ENCODE measurements at places on chromosomes 5 and 9.

GRCh38 chr9:73125651-73126050, 26.0 kb upstream of the ANXA1 start:
- no peak for DNase-seq

GRCh38 chr5:2185646-2186471, 303.1 kb upstream of the IRX4 start:
- no peak for DNase-seq

DNA sequence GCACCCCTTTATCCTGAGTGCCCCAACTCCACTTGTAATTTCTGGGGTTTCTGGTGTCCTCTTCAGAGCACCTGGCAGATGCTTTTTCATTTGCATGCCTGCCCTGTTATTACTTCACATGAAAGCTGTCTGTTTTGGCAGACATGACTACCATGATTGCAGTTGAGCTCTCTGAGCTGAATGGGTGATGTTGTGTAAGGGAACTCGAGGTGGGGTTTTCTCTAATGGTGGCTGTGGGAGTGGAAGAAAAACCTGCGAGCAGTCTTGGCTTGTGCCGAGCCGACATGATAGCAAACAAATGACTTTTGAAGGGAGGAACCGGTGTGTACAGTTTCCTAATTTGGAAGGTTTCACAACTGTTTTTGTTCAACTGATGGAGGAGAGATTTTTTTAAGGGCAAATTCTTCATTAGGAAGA, 196.2 kb downstream of the AOPEP start:
- no peak for DNase-seq

DNA sequence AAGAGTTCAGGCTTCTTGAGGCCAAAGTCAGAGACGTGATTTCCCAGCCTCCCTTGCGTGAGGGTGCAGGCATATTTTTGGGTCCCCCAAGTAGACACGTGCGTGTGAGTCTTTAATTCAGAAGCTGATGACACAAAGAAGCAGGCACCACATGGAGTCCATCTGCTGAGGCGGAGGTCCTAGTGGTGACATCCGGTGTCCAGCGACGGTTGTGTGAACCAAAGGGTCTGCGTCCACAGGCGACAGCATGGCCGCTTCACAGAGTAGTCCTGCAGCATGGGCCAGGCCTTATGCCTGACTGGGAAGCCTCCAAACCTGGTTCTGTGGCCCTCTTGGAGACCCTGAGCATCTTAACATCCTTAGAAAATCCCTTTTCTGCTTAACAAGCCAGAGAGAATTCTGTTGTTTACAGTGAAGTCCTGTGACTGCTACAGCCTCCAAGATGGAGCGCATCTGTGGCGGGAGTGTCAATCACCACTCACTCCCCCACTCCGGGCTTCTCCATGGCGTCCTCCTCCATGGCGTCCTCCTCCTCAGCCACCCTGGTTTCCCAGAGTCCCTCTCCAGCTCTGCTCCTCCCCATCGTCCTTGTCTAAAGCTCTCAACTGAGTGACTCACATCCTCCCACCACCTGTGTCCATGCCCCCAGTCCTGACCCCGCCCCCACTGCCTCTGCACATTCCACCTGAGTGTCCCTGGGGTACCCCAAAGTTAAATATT, 133.8 kb downstream of the PAX5 start:
- DNase-seq = no peak

DNA sequence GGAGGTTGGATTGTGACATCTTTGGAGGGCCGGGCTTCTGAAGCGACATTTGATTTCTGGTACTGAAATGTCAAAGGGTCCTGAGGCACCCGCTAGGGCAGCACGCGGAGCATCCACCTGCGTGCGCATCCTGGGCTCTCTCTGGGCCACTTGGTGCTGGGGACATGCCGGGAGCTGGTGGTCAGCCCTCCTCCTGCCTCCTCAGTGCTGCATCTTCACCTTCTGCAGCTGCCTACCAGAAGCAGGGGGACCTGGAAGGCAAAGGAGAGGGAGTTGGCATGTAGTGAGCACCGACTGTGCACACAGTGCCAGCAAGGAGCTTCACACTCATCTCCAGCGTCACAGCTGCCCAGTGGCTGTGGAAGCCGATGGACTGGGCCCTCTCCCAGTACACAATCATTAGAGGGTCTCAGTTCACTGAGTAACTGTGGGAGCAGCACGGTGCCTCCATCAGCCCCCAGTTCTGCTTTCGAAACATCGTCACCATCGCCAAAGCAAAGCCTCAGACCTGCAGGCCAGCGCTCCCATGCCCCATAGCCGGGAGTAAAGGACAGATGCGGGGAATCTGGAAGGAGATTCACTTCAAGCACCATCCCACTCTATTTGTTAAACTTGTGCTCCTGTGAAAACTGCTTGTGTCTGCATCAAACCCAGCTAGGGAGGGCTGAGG, 138.4 kb downstream of the KCNIP1 start:
- no peak for DNase-seq

DNA sequence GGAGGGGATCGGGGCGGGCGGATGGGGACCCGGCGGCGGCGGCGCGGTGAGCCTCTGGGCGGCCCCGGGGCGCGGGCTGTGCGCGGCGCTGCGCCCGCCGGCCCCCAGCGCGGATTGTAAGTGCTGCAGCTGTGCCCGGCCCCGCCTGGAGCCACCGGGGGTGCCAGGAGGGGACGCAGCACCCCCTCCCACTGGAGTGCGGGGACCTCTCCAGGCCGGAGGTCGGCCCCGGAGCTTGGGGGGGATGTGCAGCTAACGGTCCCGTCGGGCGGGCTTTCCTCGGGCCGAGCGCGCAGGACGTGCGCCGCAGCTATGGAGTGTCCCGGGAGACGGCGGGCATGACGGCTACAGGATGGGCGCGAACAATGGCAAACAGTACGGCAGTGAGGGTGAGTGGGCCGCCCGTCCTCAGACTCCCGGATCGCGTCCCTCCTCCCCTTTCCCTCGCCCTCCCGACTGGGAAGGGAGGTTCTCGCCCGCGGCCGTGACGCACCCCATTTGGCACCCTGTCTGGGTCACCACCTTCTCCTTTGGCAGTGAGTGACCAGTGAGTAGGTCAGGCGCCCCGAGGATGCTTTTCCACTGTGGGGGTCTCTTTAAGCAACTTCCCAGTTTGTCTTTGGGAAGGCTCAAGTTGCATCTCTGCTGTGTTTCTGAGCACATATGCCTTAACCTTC, 483 bp downstream of the FBXL7 start:
- no peak for DNase-seq

- DNase-seq = no peak
These were observed 7.3 kb upstream of the SPATA24 start for GRCh38 chr5:139410993-139411828.

DNA sequence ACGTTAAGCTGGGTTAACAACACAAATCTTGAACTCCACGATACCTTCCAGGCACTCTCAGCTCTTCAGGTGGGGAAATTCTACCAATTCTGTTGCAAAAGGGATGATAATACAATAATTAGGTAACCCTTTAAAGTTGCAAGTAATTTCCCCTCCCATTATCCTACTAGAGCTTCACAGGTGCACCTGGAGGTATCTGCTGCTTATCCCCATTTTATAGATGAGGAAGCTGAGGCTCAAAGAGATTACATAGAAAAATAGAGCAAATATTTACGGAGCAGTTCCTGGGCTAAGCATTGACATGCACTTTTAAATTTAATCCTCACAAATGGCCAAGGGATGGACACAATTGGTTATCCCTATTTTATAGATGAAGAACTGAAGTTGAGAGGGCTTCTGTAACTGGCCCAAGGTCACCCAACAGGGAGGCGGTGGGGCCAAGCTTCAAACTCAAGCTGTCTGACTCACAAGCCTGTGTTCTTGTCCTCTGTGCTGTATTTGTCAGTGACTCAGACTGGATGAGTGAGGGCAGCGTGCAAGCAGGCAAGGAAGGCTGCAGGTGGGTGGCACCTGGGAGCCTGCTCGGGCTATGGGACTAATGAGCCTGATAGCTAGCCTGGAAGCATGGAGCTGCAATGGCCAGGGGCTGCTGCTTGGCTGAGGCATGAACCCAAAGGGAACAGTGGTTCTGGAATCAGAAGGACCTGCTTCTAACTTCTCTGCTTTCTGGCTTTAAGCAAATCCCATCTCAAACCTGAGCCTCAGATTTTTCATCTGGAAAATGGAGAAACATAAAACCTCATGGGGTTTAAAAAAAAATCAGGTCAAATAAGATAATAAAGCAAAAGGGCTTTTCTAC, 105.5 kb downstream of the PDE6A start:
- DNase-seq = no peak

DNA sequence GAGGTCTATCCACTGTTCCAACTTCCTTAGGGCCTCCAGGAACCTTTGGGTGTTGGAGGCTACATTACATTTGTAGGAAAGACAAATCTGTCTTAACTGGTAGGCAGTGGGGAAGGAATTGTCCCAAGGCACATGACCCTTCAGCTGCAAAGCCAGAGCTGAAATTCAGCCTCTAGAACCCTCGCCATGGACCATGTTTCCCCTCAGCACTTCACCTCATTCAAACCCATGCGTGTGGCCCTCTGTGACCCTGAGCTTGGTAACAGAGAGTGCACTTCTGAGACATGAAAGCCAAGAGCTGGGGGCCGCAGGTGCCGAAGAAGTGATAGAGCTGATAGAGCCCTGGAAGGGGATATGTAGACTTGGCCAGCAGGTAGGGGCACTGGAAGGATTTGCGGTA, 17.2 kb downstream of the TNFSF8 start:
- no peak for DNase-seq

- DNase-seq = no peak
These were observed 22.5 kb downstream of the ZNF462 start for GRCh38 chr9:106885451-106885850.

DNA sequence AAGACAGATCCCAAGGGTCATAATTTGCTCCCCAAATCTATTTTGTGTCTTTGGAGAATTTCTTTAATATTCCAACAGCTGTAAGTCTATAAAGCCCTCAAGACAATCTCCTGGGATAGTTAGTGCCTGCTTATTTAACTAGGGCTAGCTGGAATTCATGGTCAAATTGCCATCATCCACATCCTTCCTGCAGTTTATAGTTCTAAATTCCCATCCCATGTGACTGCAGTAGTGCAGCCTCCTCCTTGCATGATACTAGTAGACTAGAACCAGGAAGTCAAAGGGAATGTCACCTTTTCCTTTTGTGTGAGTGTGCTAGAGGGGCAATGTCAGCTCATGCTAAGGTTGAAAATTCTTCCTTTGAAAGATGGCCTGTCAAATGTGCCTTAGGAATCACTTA, 214.8 kb upstream of the PIK3R1 start:
- no peak for DNase-seq

- DNase-seq = no peak
These were observed 640.0 kb downstream of the RAB3C start for GRCh38 chr5:59222687-59223511.

- no peak for DNase-seq
These were observed 12.4 kb downstream of the CBY3 start for GRCh38 chr5:179668391-179668790.

GRCh38 chr9:12699529-12699928, 6.3 kb downstream of the TYRP1 start:
- DNase-seq = no peak

- no peak for DNase-seq
These were observed 207.1 kb downstream of the SGCD start for GRCh38 chr5:156534085-156534484.

DNA sequence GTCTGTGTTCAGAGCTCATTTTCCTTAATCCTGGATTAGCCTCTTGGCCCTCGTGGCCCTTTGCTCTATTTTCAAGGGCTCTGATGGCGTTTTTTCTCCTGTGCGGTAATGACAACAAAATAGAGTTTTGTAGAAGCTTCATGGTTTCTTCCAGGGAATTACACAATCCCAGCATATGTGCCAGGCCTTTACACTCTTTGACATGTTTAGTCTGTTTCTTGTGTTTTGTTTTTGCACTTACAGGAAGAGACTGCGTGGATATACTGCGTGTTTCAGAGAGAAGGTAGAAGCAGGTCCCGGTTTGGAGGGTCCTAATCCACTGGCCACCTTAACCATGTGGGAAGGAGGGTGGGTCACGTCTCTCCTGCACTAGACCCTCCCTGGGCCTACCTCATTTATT, 400.2 kb upstream of the IRX4 start:
- no peak for DNase-seq

- DNase-seq = no peak
These were observed 416.6 kb downstream of the ZSWIM6 start for GRCh38 chr5:61748651-61749050.

DNA sequence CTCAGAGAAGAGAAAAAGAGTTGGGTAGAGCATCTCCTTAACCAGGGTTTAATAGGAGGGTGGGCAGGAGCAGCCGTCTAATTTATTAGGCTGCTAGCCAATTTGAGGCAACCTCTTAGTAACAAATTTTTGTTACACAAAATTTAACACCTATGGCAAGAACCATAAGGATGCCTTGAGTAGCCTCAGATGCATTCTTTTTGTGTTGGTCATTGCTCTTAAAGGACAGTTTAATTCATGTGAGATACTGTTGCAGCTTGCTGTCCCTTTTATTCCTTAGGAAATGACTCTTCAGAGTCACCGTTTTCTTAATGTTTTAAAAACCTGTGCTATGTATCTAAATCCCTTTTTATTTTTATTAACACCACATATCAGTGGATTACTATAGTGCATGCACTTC, 255.1 kb downstream of the MAST4 start:
- no peak for DNase-seq

- DNase-seq = no peak
These were observed 74.0 kb upstream of the CCNG1 start for GRCh38 chr5:163363389-163363788.

DNA sequence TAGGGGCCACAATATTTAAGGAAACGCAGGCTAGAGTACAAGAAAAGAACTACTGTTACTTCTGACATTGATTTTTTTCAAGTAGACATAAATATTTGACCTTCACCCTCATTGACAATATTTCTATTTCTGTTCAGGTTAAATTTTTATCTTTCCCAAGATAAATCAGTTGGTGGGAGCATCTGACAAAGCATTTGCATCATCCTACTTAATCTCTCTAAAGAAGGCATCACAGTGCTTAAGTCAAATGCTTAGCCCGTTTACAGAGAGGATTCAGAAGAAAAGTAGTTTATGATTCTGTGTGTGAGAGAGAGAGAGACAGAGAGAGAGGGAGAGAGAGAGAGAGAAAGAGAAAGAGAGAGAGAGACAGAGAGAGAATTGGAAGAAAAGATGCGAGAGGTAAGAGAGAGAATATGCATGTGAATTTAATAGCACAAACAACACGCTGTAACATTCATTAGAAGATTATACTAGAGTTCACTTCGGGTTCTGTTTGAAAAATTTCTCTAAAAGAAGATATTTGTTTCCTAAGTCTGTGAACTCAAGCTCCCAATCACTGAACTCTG, 1093.3 kb upstream of the CDH6 start:
- no peak for DNase-seq

DNA sequence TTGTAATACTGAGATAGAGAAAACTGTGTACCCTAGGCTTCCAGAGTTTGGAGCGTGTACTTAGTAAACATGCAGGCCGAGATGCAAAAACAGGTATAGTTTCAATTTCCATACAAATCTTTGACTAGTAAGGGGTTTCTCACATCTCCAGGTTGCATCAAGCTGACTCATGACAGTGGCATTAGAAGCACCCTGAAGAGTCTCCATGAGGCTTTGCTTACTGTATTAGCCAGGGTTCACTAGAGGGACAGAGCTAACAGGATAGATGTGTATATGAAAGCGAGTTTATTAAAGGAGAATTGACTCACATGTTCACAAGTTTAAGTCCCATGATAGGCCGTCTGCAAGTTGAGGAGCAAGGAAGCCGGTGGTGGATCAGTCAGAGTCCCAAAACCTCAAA, 275.3 kb upstream of the CDH6 start:
- DNase-seq = no peak

Data from NCI-H2081 treated with DMSO at 0.1 percent for 48 hours (cell line).